ENCODE measurements at places on chromosomes 3 and 15. TPM values are rescaled to one million over a fixed set of nuclear protein-coding genes. Genes with fewer than 3 reads are reported as not detected.

Gene WHAMM
- 15.9 TPM for total RNA-seq

- H3K4me1 ChIP-seq = peaks cover 80% of the 10 kb centered on the region
- peak overlapping the region; percentile 87 for H3K27ac ChIP-seq
- peaks cover 8% of the 10 kb centered on the region for H3K36me3 ChIP-seq
- H3K4me3 ChIP-seq = no peak overlapping the region
- DNase-seq = no peak
Measured at GRCh38 chr3:172517859-172518466, 5.3 kb downstream of the TNFSF10 start.

Gene GABPB1
- total RNA-seq = 16.6 TPM

Gene MEX3B
- total RNA-seq = 1.1 TPM

GRCh38 chr3:174317005-174317404 is 542.1 kb upstream of the NAALADL2 start:
- H3K4me3 ChIP-seq = no peak overlapping the region
- H3K27ac ChIP-seq = no peak overlapping the region
- no peaks in the 10 kb centered on the region for H3K36me3 ChIP-seq
- H3K27me3 ChIP-seq = no peaks in the 10 kb centered on the region
- H3K4me1 ChIP-seq = no peaks in the 10 kb centered on the region

DNA sequence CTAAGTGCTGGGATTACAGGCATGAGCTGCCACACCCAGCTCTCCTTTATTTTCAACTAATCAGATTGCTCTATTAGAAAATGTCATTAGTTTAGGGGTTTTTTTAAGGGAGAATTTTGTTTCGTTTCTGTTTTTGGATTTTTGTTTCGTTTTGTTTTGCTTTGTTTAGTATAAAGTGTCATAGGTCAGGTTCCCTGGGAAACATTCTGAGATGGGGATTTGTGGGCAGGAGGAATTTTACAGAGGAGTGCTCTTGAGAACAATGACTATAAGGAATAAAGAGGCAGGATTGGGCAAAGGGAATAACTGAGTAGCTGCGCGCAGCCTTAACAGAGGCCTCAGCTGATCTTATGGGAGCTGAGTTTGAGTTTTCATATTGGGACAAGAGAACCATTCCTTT is 86.8 kb upstream of the NR2F2 start:
- H3K27me3 ChIP-seq = no peaks in the 10 kb centered on the region
- no peak for DNase-seq
- H3K27ac ChIP-seq = no peak overlapping the region
- no peak overlapping the region for H3K4me3 ChIP-seq

Gene LRTM1
- not detected for total RNA-seq

DNA sequence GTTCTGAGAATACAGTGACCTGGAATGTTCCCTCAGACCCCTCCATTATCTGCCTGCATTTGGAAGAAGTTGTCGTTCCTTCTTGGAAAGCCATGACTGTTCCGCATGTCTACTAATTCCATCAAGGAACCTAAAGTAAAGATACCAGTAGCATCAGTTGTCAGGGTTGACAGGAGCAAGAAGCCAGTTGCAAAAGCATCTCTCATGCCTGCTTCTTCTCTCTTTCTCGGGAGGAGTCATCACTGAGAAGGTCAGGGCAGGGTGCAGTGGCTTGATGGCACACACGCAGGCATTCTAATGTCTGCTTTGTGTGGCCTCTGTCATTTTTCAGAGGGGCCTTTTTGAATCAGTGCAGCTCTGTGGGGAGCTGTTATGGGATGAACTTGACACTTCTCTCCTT is 276.6 kb upstream of the TPM1 start:
- no peaks in the 10 kb centered on the region for H3K4me1 ChIP-seq
- DNase-seq = no peak
- no peak overlapping the region for H3K27ac ChIP-seq
- no peak overlapping the region for H3K4me3 ChIP-seq

DNA sequence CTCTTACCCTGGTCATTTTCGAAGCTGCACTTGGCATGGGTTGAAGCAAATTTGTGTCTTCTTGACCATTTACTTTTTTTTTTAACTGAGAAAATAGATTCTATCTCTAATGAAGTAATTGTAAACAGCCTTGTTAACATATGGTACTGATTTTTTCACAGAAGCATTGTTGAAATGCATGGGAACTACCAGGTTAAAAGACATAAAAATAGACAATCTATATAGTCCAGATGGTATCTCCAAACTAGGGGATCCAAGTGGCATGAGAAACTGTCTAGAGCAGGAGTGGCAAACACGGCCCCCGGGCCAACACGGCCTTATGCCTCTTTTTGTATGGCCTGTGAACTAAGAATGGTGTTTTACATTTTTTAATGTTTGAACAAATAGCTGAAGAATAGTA is 41.9 kb downstream of the CACNA1D start:
- no peaks in the 10 kb centered on the region for H3K27me3 ChIP-seq
- peaks cover 7% of the 10 kb centered on the region for H3K4me1 ChIP-seq
- H3K27ac ChIP-seq = no peak overlapping the region
- no peak for DNase-seq
- H3K4me3 ChIP-seq = no peak overlapping the region

DNA sequence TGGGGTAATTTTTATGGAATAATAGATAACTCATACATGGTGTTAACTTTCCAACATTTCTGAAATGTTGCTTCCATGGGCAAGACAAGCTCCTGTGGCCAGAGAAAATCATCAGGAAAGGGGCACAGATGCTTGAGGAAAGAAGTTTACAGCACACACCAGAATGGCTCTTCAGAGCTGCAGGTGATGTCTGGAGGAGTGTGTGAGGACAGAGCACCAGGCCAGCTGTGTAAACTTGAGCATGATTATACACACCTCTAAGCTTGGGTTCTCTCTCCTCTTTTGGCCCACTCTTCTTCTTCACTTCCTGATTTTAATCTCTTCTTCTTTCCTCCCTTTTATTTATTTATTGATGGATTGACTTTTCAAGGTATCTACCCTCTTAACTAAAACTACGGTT is 676.0 kb downstream of the GRM7 start:
- no peak overlapping the region for H3K27ac ChIP-seq
- H3K4me3 ChIP-seq = no peak overlapping the region
- DNase-seq = no peak
- H3K36me3 ChIP-seq = no peaks in the 10 kb centered on the region
- H3K27me3 ChIP-seq = no peaks in the 10 kb centered on the region

Gene GOLGA6L22
- total RNA-seq = not detected
